ENCODE measurements at places on chromosomes 4 and X.

GRCh38 chr4:80362578-80363181 is 27.1 kb downstream of the CFAP299 start:
- DNase-seq, result no peak
- H3K36me3 ChIP-seq, result no peaks in the 10 kb centered on the region
- H3K4me1 ChIP-seq, result no peaks in the 10 kb centered on the region
- no peaks in the 10 kb centered on the region for H3K27me3 ChIP-seq
- no peak overlapping the region for H3K27ac ChIP-seq

GRCh38 chrX:10108288-10108687 is 48.5 kb upstream of the CLCN4 start:
- DNase-seq, result no peak

- H3K36me3 ChIP-seq, result no peaks in the 10 kb centered on the region
- H3K27me3 ChIP-seq, result no peaks in the 10 kb centered on the region
- DNase-seq, result no peak
- no peak overlapping the region for H3K27ac ChIP-seq
Observed at GRCh38 chr4:8497762-8498161, 57.2 kb downstream of the TRMT44 start.

- H3K27me3 ChIP-seq, result no peaks in the 10 kb centered on the region
- no peak overlapping the region for H3K4me3 ChIP-seq
- no peaks in the 10 kb centered on the region for H3K36me3 ChIP-seq
- H3K4me1 ChIP-seq, result no peaks in the 10 kb centered on the region
- DNase-seq, result no peak
- no peak overlapping the region for H3K27ac ChIP-seq
Observed at GRCh38 chrX:149151805-149152757, 353.0 kb downstream of the IDS start.

DNA sequence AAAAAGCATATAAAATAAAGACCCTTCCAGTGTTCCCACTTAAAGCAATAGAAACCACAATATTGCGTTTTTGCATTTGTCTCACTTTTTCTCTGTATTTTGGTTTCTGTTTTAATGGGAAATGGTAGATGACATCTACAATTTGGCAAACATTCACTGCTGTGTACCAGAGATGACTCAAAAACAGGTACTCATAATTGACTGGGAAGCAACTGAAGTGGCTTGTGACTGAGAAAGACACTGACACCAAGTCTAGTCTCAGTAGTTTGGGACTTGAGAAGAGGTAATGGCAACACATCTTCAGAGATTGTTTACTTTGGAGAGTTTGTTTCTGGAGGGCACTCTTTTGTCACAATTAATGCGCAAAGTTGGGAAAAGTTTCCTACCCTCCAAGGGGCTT is 42.0 kb downstream of the AREG start:
- H3K36me3 ChIP-seq, result no peaks in the 10 kb centered on the region
- no peak overlapping the region for H3K4me3 ChIP-seq

- no peaks in the 10 kb centered on the region for H3K36me3 ChIP-seq
- H3K4me1 ChIP-seq, result no peaks in the 10 kb centered on the region
- no peaks in the 10 kb centered on the region for H3K27me3 ChIP-seq
- H3K27ac ChIP-seq, result no peak overlapping the region
- no peak overlapping the region for H3K4me3 ChIP-seq
- DNase-seq, result no peak
Observed at GRCh38 chr4:73844345-73844744, 7.9 kb downstream of the CXCL6 start.

GRCh38 chr4:79833857-79834256 is 239.2 kb downstream of the ANTXR2 start:
- H3K4me3 ChIP-seq, result no peak overlapping the region
- no peaks in the 10 kb centered on the region for H3K36me3 ChIP-seq
- H3K4me1 ChIP-seq, result no peaks in the 10 kb centered on the region
- no peak for DNase-seq
- no peak overlapping the region for H3K27ac ChIP-seq
- no peaks in the 10 kb centered on the region for H3K27me3 ChIP-seq

GRCh38 chrX:110703641-110704040 is 92.0 kb downstream of the CHRDL1 start:
- no peak for DNase-seq
- no peak overlapping the region for H3K4me3 ChIP-seq
- H3K27ac ChIP-seq, result no peak overlapping the region
- no peaks in the 10 kb centered on the region for H3K36me3 ChIP-seq
- H3K4me1 ChIP-seq, result no peaks in the 10 kb centered on the region

GRCh38 chrX:68945603-68946228 is 116.9 kb downstream of the EFNB1 start:
- no peak overlapping the region for H3K4me3 ChIP-seq
- H3K27ac ChIP-seq, result no peak overlapping the region
- no peak for DNase-seq
- no peaks in the 10 kb centered on the region for H3K4me1 ChIP-seq
- H3K36me3 ChIP-seq, result no peaks in the 10 kb centered on the region

DNA sequence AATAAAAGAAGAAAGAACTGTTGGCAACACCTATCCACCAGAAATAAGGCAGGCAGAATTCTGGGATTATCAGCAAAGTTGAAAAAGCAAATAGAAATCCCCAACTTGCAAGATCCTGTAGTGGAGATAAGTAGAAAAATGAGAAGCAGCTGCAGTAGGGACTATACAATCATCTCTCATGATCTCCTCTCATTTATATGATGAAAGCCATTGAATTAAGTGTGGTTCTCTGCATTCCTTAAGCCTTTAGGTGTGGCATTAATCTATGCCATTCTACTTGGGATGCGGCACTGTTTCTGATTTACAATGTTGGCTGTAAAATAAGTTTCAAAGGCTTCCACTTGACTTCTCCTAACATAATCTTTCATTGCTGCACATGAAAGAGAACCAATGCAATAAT is 869.8 kb downstream of the TRAM1L1 start:
- H3K4me1 ChIP-seq, result no peaks in the 10 kb centered on the region
- H3K4me3 ChIP-seq, result no peak overlapping the region
- no peak for DNase-seq

GRCh38 chrX:53813670-53814440 is 127.3 kb upstream of the HUWE1 start:
- no peaks in the 10 kb centered on the region for H3K4me1 ChIP-seq
- no peak overlapping the region for H3K27ac ChIP-seq
- H3K4me3 ChIP-seq, result no peak overlapping the region
- DNase-seq, result no peak
- H3K36me3 ChIP-seq, result no peaks in the 10 kb centered on the region

DNA sequence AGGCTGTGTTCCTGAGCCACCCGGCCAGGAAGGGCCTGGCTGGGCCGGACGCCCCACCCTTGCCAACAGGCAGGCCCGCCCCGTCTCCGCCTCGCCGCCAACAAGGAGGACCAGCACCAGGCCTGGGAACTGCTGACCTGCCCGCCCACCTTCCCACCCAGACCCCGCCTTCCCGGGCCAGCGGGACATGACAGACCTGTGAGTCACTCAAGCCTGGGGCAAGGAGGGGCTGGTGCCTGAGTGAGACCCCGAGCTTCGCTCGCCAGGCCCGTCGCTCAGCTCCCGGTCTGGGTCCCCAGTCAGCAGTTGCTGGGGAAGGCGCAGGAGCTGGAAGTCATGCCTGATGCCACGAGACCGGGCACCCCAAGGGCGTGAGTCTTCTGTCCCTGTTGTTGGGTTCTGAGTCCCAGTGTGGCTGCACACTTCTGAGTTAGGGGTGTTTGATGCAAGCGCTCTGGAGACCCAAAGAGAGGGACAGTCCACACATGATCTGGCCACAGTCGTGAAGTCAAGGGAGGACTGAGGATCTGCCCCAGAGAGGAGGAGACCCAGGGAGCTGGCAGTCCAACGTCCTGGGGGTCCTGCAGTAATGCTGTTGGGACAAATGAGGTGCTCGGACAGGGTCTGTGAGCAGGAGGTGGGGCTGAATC is at the start of gene DNASE1L1:
TSS of gene DNASE1L1 (minus strand) at position 33 of the 650 bp plus-strand sequence. CDS start 3,686 bp downstream, outside the sequence.
- no peaks in the 10 kb centered on the region for H3K36me3 ChIP-seq
- peak within 1 kb of the TSS; percentile 14 for H3K27ac ChIP-seq
- no peak for DNase-seq
- no peaks in the 10 kb centered on the region for H3K27me3 ChIP-seq
- peaks cover 6% of the 10 kb centered on the region for H3K4me1 ChIP-seq

DNA sequence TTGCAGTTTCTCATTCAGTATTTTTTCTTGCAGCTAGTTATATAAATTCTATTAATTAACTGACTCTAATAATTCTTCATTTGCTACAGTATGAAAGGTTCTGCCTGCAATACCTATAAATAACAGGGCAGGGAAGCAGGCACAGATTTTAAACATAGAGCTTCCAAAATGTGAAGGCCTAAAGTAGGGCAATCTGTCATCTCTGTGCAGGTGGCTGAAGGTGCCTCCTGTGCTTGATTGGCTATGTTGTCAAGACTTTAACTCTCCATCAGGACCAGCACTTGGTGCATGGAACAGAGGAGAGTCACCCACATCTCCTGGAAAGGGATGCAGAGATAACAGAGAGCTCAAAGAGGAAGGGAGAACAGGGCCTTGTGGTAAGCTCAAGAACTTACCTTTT is 75.2 kb upstream of the TSPAN5 start:
- no peaks in the 10 kb centered on the region for H3K4me1 ChIP-seq
- H3K36me3 ChIP-seq, result no peaks in the 10 kb centered on the region
- no peak overlapping the region for H3K27ac ChIP-seq
- no peak overlapping the region for H3K4me3 ChIP-seq

DNA sequence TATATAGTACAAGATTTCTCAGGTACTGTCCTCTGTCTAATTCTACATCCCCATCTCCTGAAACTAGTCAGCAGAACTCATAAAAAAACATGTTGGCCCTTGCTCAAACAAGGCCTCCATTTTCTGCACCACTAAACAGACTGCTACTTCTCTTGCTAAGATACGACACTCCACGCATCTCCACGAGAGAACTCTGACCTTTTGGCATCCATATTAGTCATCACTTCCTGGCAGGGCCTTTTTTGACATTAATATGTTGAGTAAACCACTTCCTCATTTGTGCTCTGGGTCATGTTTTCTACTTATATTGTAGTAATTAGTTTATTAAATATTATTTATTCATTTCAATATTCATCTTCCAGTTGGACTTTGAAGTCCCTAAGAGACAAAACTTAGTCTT is 65.6 kb downstream of the DCAF8L1 start:
- no peaks in the 10 kb centered on the region for H3K4me1 ChIP-seq
- no peak overlapping the region for H3K4me3 ChIP-seq
- no peaks in the 10 kb centered on the region for H3K27me3 ChIP-seq
- no peak overlapping the region for H3K27ac ChIP-seq

GRCh38 chr4:10579648-10580047 is 104.9 kb downstream of the CLNK start:
- no peak overlapping the region for H3K27ac ChIP-seq
- H3K27me3 ChIP-seq, result no peaks in the 10 kb centered on the region
- no peaks in the 10 kb centered on the region for H3K4me1 ChIP-seq
- no peak for DNase-seq

DNA sequence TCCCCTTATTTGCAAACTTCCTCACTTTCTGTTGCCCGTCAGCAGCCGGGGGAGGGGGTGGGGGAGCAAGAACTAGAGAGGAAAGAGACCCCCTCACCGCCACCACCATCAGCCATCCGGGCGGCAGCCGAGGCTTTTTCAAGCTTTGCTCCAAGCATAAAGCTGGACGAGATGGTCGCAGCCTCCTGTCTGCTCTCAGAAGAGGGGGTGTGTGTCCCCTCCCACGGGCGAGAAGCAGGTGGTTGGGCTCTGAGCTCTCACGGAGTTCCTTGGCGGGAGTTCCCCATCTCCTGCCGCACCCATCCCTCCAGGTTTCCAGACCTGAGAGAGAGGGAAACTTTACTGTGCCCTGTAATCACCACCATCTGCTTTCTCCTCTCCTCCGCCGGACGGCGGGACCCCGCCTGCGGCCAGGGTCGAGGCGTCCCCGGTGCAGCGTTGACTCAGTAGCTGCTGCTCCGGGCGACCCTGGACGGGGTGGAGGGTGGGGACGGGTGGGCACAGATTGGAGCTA is 4.7 kb upstream of the ARX start:
- H3K27me3 ChIP-seq, result peaks cover 3% of the 10 kb centered on the region
- DNase-seq, result no peak
- H3K27ac ChIP-seq, result no peak overlapping the region
- H3K4me3 ChIP-seq, result no peak overlapping the region
- H3K4me1 ChIP-seq, result peaks cover 4% of the 10 kb centered on the region
